ENCODE measurements at places on chromosomes 12 and 14. TPM values are rescaled to one million over a fixed set of nuclear protein-coding genes. Genes with fewer than 3 reads are reported as not detected.

DNA sequence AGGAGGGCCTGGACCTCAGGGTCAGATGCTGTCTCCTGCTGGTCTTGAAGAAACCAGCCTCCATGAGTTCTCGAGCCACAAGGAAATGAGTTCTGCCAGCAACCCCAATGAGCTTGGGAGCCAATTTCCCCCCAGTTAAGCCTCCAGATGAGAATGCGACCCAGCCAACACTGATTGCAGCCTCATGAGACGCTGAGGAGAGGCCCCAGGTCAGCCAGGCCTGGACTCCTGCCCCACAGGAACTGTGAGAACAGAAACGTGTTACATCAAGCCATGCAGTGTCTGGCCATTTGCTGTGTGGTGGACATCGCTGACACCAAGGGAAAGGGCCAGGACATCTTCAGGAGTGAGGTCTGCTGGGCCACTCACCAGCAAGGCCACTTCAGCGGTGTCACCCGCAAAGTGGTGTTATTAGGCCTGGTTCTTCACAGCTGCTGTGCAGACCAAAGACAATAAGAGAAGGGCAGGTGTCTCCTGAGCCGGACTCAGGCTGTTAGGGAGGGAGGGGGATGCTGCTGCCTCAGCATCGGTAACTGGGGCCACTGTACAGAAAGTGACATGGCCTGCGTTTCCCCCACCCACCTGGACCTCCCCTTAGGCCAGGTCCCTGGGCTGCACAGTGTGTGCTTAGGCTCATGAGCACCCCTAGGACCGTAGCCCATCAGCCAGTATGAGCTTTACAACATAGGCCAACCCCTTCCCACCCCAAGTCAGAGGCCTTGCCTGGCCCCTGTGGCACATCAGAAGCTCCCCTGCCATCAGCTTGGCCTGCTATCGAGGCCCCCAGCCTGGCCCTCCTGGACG lies 272.4 kb upstream of the RTL1 start:
- peak; percentile 67 for DNase-seq

GRCh38 chr14:79287976-79288375 lies 923.3 kb downstream of the DIO2 start:
- DNase-seq, result no peak

BLOC1S1 gene
- total RNA-seq, result 118 TPM

SSPN gene
- total RNA-seq, result 65.4 TPM

PLEKHH1 gene
- total RNA-seq, result 1.4 TPM

DNA sequence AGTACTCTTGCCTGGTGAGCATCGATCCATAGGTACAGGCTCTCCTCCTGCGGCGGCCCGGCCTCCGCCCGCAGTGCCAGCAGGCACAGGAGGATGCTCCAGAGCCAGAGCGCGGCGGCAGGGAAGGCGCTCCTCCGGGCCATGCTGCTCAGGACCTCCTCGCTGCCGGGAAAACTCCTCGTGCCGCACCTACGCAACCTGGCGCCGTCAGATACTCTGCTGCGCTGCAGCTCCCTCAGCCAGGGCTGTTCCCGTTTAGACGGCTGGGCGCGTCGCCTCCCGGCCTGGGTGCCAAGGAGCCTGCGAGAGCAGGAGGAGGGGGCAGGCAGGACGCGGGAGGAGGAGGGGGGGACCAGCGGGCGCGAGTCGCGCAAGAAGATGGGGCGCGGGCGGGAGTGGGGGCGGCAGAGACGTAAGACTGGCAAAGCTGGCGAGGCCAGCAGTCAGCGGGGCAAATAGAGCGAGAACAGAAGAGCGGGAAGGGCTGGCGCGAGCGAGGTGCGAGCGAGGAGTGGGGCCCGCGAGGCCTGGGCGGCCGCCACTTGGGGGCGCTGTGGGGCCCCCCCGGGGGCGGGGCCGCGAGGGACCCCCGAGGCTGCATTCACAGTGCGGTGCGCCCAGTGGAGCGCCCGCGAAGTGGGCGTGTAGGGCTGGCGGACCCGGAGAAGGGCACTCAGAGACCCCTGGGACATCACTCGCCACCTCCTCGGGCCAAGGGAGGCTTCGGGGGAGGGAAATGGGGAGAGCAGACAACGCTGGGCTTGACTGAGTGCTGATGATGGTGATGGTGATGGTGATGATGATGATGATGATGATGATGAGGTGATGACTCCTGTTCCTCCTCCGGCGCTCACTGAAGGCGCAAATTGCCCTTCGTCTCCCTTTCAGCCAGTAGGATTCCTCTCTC lies at the start of gene WIF1:
Gene WIF1 (minus strand): TSS at position 257 of the 907 bp plus-strand sequence. CDS start 114 bp downstream, at position 143.
- DNase-seq, result peak; percentile 80

GRCh38 chr14:69968681-69969080 lies 89.5 kb downstream of the SMOC1 start:
- no peak for DNase-seq

DAO gene
- 0.28 TPM for total RNA-seq

KRT86 gene
- not detected for total RNA-seq

PSMC1 gene
- total RNA-seq, result 90.8 TPM

GRCh38 chr14:69877492-69877891 lies 1.7 kb upstream of the SMOC1 start:
- DNase-seq, result no peak

GRCh38 chr12:118052324-118053070 lies 8.5 kb downstream of the WSB2 start:
- DNase-seq, result peak; percentile 89

GRCh38 chr12:16027002-16027401 lies 115.9 kb downstream of the DERA start:
- no peak for DNase-seq

DNA sequence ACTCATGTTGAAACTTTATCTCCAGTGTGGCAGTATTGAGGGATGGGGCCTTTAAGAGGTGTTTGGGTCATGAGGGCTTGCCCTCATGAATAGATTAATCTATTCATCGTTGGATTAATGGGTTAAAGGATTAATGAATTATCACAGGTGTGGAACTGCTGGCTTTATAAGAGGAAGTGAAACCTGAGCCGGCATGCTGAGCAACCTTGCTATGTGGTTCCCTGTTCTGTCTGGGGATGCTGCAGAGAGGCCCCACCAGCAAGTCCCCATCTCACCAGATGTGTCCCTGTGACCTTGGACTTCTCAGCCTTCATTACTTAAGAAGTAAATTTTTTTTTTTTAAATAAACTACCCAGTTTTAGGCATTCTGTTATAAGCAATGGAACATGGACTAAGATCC lies 109.6 kb downstream of the DYRK2 start:
- DNase-seq, result no peak

All from posterior vena cava (tissue), 2 donors.